ENCODE measurements at places on chromosomes 6 and 20.

GRCh38 chr6:35310265-35310831 is 12.7 kb downstream of the DEF6 start:
- no peak for DNase-seq

- no peak for DNase-seq
These were observed 73.6 kb upstream of the HCRTR2 start for GRCh38 chr6:55100686-55101085.

- DNase-seq: peak; percentile 75
These were observed 109.6 kb upstream of the RPS6KA2 start for GRCh38 chr6:166736634-166737033.

DNA sequence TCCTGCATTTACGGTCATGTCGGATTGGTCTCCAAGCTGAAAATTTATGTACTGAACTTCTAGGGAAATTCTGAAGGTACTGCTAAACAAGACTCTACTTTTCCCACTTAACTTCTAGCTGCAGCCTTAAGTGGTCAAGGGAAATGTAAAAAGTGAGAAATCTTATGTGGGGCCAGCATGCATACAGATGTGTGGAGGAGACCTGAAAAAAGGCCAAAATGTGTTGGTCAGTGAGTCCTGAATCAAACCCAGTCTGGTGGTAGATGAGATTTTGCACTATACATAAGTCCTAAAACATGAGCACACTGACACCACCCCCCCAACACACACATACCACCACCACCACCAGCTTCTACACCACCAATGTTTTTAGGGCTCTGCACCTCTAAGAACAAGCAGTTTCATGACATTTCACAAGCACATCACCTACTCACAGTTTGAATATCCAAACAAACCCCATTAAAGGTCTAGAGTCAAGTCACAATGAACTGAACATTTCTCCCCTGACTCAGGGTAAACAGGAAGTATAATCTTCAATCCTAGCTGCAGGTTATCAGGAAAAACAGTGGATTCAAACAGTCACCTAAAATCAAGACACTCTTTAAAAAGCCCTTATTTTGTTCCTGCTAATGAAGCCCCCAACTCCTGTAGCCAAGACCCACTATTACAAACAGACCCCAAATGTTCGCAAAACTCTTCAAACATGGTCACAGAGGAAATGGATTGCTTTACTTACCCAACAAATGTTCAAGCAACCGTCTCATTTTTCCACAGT is 1.6 kb downstream of the ZMYND8 start:
- no peak for DNase-seq

DNA sequence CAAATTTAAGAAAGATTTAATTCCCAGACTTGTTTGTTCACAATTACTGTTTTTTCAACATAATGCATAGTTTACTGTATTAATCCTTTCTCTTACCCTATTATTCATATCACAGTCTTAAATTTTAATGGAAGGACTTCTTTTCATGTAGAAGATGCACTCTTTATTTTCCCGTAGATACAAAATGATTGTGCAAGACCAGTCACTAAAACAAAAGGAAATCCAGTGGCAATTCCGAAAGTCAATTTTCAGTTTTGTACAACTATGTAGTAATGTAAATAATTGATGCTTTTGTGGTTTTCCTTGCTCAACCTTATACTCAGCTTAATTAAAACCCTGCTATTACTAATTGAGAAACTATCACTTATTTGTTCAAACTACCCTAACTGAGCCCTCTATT is 361.5 kb upstream of the PTCHD4 start:
- DNase-seq: no peak

DNA sequence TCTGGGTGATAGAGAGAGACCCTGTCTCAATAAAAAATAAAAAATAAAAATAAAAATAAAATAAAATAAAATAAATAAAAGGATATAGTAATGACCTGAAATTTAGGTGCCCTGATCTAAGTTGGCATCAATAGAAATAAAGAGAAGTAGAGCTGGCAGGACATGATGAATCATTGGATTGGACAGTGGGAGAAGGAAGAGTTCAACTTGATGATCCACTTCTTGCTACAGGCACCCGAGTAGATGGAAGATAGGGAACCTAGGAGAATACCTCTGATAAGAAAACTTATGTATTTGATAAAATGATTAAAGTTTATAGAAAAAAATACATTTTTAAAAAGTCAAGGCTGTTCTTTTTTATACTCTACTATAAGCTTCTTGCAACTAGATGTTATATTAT is 79.0 kb downstream of the ADTRP start:
- DNase-seq: no peak

GRCh38 chr20:2558581-2559278 is 22.4 kb downstream of the TMC2 start:
- DNase-seq: no peak

DNA sequence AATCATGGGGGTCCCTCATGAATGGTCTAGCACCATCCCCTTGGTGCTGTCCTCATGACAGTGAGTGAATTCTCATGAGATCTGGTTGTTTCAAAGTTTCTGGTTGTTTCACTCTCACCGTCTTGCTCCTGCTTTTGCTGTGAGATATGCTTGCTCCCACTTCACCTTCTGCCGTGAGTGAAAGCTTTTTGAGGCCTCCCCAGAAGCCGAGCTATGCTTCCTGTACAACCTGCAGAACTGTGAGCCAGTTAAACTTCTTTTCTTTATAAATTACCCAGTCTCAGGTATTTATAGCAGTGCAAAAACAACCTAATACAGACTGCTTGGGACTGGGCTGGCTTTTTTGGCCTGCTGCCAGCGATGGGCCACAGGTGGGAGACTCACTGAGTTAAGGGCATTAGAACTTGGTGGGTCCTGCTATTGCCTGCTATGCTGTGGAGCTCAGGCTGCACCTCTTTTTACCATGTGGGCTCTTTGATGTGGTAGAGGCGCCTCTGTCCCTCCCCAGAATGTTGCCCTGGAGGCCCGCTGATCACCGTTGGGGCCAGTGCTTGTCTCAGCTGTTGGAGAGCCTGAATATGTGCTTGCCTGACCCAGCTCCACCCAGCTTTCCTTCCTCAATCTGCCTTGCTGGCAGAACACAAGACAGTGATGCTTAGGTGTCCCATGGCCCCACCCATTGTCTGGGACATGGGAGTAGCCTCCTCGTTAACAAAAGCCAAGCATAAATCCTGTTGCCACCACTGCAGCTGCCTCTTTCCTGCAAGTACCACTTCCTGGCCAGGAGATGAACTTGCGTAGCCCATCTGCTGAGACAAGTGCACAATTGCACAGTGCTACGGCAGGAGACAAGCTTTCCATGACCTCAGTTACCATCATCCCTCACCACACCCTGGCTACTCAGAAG is 47.1 kb downstream of the IGF2R start:
- no peak for DNase-seq

DNA sequence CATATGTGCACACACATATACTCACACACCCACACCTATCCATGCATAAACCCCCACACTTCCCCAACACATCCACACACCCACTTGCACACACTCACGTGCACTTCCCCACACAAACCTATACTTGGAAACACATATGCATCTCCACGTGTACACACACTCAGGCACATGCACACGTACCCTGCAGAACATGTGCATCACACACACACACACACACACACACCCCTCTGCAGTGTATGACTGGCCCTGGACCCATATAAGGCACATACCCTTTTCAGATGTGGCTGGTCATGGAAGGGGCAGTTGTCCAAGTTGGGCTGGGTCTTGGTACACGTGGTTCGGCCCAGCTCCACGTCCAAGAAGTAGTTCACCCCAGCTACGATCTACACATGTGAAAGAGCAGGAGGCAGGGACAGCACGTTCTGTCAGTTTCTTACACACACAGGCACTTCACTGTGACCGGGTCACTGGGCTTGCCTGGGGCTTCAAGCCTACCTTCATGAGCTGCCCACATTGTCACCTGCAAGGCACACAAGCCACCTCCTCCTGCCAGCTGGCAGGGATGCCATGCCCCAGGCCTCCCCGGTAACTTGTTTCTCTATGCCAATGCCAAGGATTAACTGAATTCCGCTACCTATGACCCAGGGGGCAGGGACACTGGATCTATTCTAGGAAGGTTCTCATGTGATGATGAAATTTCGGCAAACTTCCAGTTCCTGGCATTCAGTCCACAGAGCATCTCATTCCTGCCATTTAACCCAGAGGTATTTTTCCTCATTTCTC is 2.6 kb downstream of the CST3 start:
- DNase-seq: no peak

- DNase-seq: no peak
These were observed 32.0 kb upstream of the GJA10 start for GRCh38 chr6:89862273-89862672.

GRCh38 chr6:96611342-96611991 is 48.5 kb downstream of the FHL5 start:
- DNase-seq: no peak

DNA sequence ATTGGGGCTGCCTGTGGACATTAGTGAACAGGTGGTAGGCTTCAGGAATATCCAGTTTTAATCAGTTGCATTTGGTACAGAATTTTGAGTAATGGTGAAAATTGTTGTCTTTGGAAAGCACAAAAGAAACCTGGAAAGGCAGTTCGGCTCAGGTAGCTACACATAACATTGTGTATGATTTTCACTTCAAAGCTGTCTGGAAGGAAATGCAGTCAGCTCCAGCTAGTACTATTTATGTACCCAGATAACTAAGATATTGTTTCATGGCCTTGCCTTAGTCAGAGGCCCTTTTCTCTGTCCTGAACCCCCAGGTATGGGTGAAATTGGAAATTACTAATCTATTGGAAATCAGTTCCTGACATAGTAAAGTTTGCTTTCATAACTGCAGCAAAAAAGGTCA is 195.6 kb upstream of the UST start:
- DNase-seq: no peak

GRCh38 chr20:57638173-57638894 is 18.1 kb upstream of the ZBP1 start:
- DNase-seq: peak; percentile 96

DNA sequence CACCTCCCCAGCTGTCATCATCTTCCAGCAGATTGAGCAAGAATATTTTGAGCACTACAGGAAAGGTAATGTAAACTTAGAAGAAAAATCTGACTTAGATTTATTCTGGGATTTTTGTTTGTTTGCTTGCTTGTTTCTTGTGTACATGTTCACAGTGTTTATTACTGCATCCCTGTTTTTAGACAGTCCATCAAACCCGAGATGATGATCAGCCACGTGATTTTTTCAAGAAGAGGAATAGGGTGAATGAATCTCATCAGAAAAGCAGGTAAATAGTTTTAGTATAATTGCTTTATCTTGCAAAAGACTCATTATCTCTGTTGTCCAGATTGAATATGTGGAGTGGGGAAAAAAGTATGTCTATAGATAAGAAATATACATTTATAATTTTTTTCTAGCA is 2.1 kb downstream of the FAM217B start:
- no peak for DNase-seq

DNA sequence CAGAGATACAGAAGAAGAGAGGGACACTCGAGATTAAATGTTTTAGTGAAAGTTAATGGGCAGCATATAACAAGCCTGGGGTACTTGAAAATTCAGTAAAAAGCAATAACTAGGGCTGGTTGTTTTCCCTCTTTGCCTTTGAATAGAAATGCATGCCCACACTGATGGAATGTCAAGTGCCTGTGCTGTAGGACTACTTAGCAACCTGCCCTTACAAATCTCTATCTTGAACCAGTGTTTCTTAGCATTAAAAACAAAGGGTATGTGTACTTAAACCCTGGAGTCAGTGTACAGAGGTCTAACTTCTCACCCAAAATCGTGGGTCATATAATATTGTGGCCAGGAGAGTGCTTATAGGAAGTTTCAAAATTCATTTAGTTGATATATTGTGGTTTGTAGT is 37.1 kb downstream of the RNF144B start:
- no peak for DNase-seq

DNA sequence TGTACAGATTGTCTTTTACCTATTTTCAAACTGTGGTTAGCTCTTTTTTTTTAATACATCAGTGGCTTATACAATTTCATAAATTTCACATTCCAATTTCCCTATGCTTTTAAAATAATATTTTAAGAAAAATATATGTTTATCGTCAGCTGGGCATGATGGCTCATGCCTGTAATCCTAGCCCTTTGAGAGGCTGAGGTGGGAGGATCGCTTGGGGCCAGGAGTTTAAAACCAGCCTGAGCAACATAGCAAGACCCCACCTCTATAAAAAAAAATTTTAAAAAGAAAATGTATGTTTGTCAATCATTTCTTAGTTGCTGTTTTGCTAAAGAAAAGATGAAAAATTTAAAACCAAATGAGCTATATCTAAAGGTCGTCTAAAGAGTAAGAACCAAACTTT is 3.4 kb downstream of the GJA1 start:
- no peak for DNase-seq

GRCh38 chr20:5528261-5528660 is 211.5 kb upstream of the PROKR2 start:
- no peak for DNase-seq
